Astrocyte of the cerebellum (primary cell): ENCODE measurements at places on chromosomes 5 and 9.

DNA sequence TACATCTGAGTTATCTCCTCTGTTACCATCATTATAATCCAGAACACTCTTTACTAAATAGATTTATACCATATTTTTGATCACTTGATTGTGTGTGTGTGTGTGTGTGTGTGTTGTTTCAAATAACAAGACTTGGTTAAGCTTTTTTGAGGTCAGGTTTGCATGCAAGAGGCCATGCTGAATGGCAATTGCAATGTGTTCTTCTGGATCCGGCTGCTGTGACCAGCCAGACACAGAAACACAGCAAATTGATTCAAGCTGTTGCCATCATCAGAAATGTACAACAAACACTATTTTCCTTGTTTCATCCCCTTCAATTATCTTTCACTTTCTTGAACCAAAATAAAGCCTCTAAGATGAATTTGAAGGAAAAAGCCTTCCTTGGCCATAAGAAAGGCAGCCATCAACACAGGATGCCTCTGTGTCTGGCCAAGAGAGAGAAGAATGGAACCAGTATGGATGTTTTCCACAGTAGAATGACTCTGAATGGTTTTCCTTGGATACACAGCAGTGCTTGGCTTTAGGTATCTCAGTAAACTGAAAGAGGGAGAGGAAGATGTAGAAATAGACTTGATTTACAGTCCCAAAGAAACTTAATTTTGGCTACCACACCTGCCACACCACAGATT lies 53.9 kb downstream of the DPYSL3 start:
- no peak for DNase-seq

- DNase-seq, result no peak
These were observed 36.2 kb downstream of the NUDT12 start for GRCh38 chr5:103526164-103526915.

- no peak for DNase-seq
These were observed 166.6 kb downstream of the ELAVL2 start for GRCh38 chr9:23659346-23660006.

DNA sequence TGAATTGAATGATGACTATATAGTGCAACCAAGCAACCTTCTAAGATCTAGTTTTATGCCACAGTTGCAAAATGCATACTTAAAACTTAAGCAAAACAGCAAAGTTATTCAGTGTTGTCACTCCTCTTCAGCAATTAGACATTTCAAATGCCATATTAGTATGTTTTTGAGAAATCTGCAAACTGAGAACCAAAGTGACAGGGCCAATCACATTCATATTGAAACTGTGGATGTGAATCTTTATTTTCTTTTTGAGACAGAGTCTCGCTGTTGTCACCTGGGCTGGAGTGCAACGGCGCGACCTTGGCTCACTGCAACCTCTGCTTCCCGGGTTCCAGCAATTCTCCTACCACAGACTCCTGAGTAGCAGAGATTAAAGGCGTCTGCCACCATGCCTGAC lies 249.2 kb upstream of the EFNA5 start:
- DNase-seq, result no peak

DNA sequence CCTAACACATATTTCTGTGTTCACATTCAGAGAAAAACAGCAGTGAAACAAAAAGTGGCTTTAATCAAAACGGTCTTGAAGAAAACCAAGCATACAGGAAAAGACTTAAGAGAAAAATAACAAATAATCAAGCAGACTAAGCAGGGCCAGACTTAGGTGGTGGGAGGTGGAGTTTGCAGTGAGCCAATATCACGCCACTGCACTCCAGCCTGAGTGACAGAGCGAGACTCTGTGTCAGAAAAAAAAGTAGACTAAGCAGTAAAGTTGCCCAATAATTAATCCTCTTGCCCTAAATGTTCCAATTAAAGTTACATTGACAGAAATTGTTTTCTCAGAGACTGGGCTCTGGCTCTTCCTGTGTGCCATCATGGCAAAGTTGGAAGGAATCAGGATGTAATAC lies 26.6 kb upstream of the GLDC start:
- DNase-seq, result no peak

- no peak for DNase-seq
These were observed 64.3 kb upstream of the TNC start for GRCh38 chr9:115182264-115182663.

- DNase-seq, result no peak
These were observed 166.8 kb downstream of the NR3C1 start for GRCh38 chr5:143236682-143237081.

DNA sequence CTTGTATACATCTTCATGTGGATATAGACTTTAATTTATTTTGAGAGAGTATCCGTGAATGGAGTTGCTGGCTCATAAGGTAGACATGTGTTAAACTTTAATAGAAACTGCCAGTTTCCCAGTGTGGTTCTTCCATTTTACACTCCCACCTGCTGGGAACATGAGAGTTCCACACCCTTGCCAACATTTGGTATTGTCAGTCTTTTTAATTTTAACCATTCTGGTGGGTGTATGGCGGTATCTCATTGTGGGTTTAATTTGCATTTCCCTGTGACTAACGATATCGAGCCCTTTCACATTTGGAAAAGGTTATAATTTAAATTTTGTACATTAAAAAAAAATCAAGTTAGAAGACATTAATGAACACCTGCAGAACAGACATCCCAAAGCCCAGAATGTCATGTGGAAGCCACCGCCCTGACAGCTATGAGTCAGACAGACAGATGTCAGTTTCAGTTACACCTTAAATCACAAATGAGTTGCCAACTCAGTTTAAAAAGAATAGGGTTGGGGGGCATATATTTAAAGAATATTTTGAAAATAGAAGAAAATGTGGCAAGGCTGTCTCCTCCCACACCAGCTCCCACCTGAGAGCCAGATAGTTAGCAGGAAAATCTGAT lies 36.9 kb downstream of the ANKRD33B start:
- DNase-seq, result no peak

- peak; percentile 20 for DNase-seq
These were observed 102.9 kb downstream of the BOD1 start for GRCh38 chr5:173513521-173513991.

DNA sequence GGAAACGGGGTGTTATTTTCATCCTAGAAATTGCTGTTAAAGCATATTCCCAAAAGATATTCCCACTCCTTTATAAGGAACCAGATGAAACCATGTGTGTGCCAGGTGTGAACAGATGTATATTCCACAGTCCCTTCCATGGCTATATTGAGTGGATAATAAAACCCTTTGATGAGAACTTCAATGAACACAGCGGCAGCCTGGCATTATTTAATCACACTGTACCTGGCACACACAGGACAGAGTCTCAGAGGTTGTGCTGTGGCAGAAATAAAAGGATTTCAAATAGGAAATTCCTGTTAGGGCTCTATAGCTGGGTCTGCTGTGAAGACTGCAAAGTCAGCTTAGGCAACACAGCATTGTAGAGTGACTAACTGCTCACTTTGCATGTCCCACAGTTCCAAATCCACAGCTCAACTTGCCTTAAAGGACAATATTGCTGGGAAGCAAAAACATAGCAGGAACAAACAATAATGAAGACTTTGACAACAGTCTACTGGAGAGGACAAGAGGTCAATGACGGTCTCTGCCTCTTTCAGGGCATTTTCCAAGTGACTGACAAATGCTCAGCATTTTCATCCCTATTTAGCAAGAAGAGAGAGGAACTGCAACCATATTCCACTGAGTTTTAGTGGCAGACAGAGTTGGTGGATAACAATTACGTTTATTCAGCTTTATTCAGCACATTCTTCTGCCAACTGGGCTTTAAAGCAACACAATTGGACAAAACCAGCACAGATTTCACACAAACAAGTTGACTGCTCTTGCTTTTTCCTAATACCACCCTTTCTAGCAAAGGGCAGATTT lies 255.7 kb upstream of the RGMB start:
- no peak for DNase-seq

DNA sequence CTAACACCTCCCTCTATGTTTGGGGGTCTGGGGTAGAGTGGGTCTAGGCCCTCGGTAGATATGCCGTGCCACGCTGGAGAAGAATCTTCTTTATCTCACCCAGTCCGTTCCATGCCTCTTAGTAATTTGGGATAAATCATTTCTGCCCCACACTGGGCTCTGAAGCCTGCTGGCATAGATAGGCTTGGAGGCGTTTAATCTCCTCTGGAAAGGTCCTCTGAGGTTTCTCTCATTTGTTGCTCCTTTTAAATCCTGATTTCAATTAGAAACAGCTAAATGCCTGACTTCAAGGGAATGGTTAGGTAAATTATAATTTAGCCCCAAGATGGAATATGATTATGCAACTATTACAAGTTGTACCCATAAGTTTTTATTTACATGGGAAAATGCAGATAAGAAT lies 57.8 kb upstream of the AKNA start:
- no peak for DNase-seq

- no peak for DNase-seq
These were observed 123.7 kb upstream of the ANKRD55 start for GRCh38 chr5:56356836-56357160.

- no peak for DNase-seq
These were observed 786.1 kb upstream of the CTNND2 start for GRCh38 chr5:12690361-12690760.

DNA sequence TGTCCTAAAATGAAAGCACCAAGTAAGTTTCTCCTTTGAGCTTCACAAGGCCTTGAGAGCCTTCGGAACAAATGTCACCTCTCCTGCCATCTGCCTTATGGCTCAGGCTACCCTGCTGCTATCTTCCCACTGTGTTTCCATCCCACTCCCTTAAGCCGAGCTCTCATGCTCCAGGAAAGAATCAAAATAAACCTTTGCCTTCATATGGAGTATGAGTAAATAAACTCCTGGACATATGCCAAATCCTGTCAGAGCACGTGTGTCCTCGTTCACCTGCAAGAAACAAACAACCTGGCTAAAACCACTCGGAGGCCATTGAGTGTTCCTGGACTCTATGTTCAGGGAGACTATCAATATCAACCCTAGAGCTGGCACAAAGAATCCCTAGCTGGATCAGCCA lies 122.3 kb upstream of the CCDC112 start:
- no peak for DNase-seq

GRCh38 chr5:15746833-15747232 lies 246.9 kb downstream of the FBXL7 start:
- no peak for DNase-seq

DNA sequence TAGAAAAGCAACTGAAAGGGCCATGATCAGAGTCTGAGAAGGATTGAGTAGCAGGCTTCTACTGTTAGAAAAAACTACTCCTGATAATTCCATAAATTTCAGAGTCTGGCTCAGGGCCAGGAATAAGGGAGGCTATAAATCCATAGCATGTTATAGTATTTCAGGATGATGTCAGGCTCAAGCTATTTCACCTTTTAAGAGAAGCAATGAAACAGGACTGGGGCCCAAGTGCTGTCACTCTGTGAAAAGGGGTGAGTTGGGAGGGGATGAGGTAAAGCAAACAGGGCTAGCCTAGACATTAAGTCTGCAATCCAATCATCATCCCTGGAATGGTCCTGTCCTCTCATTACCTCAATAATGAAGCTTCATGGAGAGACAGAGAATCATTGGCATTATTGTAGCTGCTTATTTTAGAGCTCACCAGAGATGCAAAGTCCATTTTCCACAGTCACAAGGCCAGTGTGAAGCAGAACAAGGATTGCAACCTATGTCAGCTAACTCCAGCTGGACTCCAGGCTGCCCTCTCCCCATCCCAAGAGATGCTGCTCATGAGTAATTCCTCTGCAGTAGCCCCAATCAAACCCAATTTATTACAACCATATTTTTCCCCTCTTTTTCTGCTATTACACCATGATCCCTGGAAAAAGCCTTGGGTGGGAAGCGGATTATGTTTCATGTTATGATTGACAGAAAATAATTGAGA lies 56.0 kb downstream of the PAPPA start:
- no peak for DNase-seq

- no peak for DNase-seq
These were observed 138.1 kb downstream of the SV2C start for GRCh38 chr5:76221311-76221710.

DNA sequence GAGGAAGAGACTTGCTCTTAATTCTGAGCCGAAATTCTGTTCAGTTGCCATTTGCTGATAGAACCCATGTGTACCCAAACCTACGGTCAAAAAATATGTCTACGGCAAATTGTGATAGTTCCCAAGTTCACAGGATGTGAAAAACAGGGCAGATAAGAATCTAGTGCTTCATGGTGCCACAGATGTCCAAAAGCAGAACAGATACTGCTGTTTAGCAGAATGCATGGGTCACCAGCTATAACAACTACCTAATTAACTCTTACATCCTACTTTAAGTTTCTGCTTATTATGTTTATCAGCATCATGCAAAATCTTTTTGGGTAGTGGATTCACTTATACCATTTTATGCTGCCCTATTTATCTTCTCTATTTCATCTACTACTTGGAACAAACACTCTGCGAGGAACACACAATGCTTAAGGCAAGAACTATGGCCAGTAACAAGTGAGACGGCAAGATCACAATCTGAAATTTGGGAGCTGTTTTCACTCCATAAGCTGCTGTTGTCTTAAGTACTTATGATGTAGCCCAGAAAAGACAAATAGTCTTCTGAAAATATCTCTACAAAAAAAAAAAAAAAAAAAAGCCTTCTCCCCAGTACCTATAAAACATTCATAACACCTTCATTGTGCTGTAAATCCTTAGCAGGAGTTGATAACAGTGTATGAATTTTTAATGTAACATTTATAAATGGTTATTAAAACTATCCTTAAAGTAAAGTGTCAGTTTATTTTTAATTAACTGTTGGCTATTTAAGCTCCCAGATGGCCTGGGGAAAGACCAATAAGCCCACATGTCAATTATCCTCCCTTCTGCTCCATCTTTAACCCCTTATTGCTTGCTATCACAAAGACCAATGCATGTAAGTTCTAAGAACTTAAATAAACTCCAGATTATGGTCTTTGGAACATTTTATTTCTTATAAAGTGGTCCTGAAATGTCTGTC lies 232.3 kb downstream of the TLR4 start:
- DNase-seq, result no peak

DNA sequence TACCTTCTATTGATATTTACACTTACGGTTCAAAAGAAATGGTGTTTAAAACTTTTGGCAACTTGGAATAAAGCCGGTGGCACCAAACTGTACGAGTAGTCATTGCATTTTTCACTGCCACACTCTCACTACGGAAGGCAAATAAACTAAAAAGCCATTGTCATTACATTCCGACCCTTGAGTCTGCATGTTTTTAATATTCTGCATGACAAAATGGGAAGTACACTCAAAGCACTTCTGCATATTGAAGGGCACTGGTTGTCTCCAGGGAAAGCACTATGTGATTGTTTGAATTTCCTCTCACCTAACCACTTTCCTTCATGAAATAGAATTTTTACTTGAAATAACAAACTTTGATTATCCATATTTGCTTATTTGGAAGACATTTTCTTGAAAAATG lies 426.3 kb downstream of the CETN3 start:
- DNase-seq, result no peak

DNA sequence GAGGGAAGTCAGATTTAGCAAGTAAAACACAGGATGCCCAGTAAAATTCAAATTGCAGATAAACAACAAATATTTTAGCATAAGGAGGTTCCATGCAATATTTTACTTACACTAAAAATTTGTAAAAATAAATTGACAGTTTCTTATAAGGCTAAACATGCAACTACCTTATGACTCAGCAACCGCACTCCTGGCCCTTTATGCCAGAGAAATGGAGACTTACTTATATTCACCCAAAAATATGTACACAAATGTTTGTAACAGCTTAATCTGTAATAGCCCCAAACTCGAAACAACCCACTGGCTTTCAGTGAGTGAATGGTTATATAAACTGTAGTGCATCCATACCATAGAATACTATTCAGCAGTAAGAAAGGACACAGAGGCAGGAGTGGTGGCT lies 28.6 kb upstream of the TRIM14 start:
- no peak for DNase-seq
